ENCODE measurements at places on chromosomes 5 and 9. TPM values are rescaled to one million over a fixed set of nuclear protein-coding genes. Genes with fewer than 3 reads are reported as not detected.

The SMIM33 gene
- total RNA-seq = not detected

The PLGRKT gene
- total RNA-seq = 13.0 TPM

DNA sequence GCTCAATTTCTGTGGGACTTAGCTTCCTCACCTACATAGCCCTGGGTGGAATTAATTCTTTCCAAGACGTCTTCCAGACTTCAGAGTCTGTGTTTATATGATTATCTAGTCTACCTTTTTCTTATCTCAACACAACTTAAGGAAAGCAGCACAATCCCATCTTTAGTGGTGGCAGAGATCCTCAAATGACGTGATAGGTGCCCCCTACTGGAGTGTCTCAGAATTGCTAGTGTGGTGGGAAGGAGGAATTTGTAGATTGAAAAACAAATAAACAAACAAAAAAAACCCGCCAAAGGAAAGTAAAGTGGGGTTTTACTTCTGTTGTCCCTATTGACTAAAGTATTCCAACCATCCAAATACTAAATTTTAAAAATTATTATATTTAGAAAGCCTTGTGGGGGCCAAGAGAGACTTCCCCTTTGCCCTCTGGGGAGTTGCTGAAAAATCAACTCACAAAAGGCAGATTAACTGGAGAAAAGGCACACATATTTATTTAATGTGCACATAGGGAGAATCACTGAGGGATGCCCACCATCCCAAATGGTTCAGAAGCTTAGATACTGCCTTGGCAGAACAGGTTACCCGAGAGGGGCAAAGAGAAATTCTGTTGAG is 283.3 kb downstream of the TMEM167A start:
- peak; percentile 10 for DNase-seq

- DNase-seq = no peak
Observed at GRCh38 chr5:116479776-116480675, 94.6 kb downstream of the SEMA6A start.

GRCh38 chr9:1721196-1721595 is 294.0 kb upstream of the SMARCA2 start:
- no peak for DNase-seq

The DEPDC1B gene
- 3.4 TPM for total RNA-seq

GRCh38 chr9:107727086-107727780 is 237.7 kb upstream of the KLF4 start:
- DNase-seq = no peak

- no peak for DNase-seq
Observed at GRCh38 chr9:94577571-94577970, 16.1 kb downstream of the FBP2 start.
